ENCODE measurements at places on chromosomes 2 and 18.

DNA sequence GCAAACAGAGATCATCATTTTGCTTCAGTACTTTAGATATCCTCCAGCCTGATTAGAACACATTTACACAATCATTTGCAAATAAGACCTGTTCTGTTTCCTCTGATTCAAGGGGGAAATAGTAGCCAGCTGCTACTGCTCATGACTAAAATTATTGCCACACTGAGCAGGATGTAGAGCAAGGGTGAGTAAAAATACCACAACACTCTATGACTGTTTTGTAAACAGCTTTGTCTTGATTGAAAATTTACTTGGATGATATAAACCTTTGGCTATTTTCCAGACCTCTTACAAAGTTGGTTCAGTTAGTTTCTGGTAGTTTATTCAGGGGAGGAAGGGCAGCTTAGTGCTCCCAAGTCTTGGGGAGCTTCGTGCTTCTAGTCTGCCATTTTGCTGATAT lies 286.4 kb upstream of the CNTNAP5 start:
- no peaks in the 10 kb centered on the region for H3K27me3 ChIP-seq
- DNase-seq = no peak
- no peaks in the 10 kb centered on the region for H3K36me3 ChIP-seq
- H3K4me3 ChIP-seq = no peak overlapping the region

GRCh38 chr18:58908006-58908405 lies 43.3 kb downstream of the ZNF532 start:
- no peaks in the 10 kb centered on the region for H3K36me3 ChIP-seq
- H3K4me3 ChIP-seq = no peak overlapping the region
- H3K27me3 ChIP-seq = no peaks in the 10 kb centered on the region

GRCh38 chr2:204386668-204387067 lies 158.6 kb upstream of the PARD3B start:
- no peak overlapping the region for H3K27ac ChIP-seq
- no peaks in the 10 kb centered on the region for H3K4me1 ChIP-seq
- no peaks in the 10 kb centered on the region for H3K27me3 ChIP-seq
- H3K4me3 ChIP-seq = no peak overlapping the region
- DNase-seq = no peak

DNA sequence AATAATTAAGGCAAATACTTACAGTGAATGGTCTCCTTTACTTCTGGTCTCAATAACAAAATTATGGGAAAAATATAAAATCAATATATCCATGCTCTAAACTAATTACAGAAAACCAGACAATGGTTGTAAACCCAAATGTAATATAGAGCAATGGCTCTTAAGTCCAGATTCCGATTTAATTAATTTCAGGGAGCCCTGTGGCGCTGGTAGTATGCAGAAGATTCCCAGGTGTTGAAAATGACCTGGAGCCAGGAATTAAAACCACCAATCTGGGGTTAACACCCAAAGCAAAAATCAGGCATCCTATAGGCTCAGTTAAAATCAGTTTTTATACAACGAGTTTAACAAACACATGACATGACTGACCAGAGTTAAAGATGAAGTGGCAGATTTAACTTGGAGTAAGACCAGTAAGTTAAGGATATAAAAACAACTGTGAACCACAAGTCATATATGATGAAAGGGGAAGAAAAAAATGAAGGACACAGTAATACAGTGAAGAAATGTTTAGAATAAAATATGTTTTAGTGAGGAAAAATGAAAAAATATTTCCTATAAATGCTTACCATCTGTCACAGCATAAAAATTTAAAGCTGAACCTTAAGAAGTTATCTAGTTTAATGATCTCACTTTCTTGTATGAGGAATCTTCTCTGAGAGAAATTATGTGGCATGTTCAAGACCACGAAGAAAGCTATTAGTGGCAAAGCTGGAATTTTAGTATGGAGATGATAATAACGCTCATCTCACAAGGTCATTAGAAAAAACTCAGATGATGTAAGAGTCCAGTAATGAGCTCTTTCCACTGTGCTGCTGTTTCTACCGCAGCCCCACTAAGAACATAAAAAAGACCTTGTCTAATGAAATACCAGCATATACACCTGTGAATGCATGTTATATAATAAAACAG lies 45.8 kb upstream of the FLACC1 start:
- H3K4me3 ChIP-seq = no peak overlapping the region
- peaks cover 28% of the 10 kb centered on the region for H3K36me3 ChIP-seq
- H3K4me1 ChIP-seq = peaks cover 21% of the 10 kb centered on the region
- H3K27me3 ChIP-seq = no peaks in the 10 kb centered on the region
- DNase-seq = no peak

GRCh38 chr2:232447638-232448303 lies 8.2 kb upstream of the ALPI start:
- H3K36me3 ChIP-seq = no peaks in the 10 kb centered on the region
- H3K4me1 ChIP-seq = peaks cover 3% of the 10 kb centered on the region
- peaks cover 7% of the 10 kb centered on the region for H3K27me3 ChIP-seq
- peak overlapping the region; percentile 24 for H3K27ac ChIP-seq

GRCh38 chr2:73293534-73294171 lies at the start of gene EGR4:
TSS of gene EGR4 (minus strand) at chr2:73293548. CDS start at chr2:73293317, 231 bp downstream.
- peak; percentile 93 for DNase-seq
- no peak within 1 kb of the TSS for H3K27ac ChIP-seq
- H3K27me3 ChIP-seq = peaks cover 100% of the 10 kb centered on the region
- peaks cover 20% of the 10 kb centered on the region for H3K4me1 ChIP-seq
- no peaks in the 10 kb centered on the region for H3K36me3 ChIP-seq
- H3K4me3 ChIP-seq = peak within 1 kb of the TSS; percentile 54

GRCh38 chr2:119544075-119544938 lies at the start of gene CFAP221:
TSS of gene CFAP221 (plus strand) at chr2:119544449. CDS start at chr2:119546132, 1,683 bp downstream.
- H3K27ac ChIP-seq = no peak within 1 kb of the TSS
- no peaks in the 10 kb centered on the region for H3K36me3 ChIP-seq
- peaks cover 35% of the 10 kb centered on the region for H3K27me3 ChIP-seq

DNA sequence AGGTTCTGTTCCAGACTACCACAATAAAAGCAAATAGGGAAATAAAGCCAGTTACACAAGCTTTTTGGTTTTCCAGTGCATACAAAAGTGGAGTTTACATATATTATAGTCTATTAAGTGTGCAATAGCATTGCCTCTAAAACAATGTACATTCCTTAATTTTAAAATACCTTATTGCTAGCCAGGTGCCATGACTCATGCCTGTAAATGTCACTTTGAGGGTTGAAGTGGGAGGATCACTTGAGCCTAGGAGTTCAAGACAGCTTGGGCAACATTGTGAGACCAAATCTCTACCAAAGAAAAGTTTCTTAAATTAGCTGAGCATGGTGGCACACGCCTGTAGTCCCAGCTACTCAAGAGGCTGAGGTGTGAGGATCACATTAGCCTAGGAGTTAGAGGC lies 52.9 kb upstream of the IMP4 start:
- no peak overlapping the region for H3K27ac ChIP-seq
- H3K4me3 ChIP-seq = no peak overlapping the region
- H3K27me3 ChIP-seq = no peaks in the 10 kb centered on the region
- no peaks in the 10 kb centered on the region for H3K36me3 ChIP-seq
- no peaks in the 10 kb centered on the region for H3K4me1 ChIP-seq

GRCh38 chr2:111537078-111537655 lies 346.8 kb downstream of the ANAPC1 start:
- H3K27me3 ChIP-seq = no peaks in the 10 kb centered on the region
- no peaks in the 10 kb centered on the region for H3K4me1 ChIP-seq
- H3K27ac ChIP-seq = no peak overlapping the region
- no peak for DNase-seq

GRCh38 chr18:56575819-56576663 lies 62.4 kb downstream of the TXNL1 start:
- DNase-seq = no peak
- H3K27ac ChIP-seq = no peak overlapping the region
- H3K4me1 ChIP-seq = peaks cover 24% of the 10 kb centered on the region
- no peak overlapping the region for H3K4me3 ChIP-seq

DNA sequence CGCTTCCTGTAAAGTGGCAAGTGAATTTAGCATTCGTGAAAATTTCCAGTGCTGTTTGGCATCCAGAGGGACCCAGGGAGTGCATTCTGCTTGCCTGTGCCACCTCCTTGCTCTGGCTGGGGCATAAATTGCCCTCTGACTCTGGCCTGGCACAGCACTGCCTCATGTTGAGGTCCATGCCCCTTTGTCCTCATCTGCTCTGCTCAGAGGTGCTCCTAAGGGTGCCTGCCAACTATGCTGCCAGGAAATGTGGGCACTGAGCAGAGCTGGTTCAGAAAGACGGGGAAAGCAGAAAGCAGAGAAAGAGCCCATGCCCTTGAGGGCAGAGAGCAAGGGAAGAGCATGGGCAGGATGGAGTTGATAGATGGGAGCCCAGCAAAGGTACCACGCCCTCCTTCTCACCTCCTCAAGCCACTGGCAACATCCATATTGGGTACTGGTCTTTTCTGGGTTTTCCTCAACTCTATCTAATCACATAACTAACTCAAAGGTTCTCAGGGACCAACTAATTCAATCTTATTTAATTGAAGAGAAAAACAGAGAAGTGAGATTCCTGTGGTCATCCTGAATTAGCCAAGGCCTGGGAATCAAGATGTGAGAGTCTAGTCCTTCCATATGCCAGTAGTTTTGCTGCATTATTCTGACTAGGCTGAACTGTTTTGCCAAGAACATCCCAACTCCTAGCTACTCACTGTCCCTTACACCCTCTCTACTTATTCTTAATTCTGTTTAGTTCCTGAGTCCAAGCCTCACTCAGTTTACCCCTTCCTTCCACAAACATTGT lies 441.5 kb upstream of the TNP1 start:
- H3K4me3 ChIP-seq = no peak overlapping the region
- H3K27me3 ChIP-seq = peaks cover 4% of the 10 kb centered on the region
- H3K4me1 ChIP-seq = no peaks in the 10 kb centered on the region
- no peak for DNase-seq
- H3K36me3 ChIP-seq = peaks cover 4% of the 10 kb centered on the region

DNA sequence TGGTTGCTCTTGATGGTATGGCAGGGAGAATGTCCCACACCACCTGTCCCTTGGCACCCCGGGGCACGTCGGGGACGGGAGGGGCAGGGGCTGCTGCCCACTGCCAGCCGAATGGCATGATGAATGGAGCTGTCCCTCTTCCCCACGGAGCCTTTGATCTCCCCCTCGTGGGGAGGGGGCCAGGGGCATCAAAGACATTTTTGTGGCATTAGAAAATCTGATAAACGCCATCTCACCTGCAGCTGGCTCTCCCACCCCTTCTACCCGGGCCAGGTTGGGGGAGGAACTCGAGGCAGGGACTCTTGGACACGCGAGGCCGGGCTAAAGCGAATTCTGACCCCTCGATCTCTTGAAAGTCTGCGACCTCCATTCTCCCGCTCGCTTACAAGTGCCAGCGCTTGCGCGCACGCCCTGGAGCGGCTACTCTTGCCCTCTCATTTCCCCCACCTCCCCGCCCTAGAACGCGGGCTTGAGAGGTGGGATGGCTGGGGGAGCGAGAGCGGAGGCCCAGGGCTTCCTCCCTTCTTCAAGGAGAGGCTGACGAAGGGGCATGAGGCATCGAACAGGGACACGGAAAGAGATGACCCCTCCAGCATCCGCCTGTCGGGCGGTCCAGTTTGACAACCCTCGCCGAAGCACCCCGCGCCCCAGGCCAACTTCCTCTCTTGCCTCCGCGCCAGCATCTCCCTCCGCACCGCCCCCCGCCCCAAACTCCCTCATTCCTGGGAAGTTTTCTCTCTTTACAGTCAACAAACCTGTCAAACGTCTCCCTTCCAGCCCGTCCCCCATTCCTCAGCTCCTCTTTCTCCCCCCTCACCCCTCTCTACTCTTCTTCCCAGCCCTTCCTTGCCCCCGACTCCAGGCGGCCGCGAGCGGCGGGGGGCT lies 692 bp upstream of the WNT6 start:
- H3K27ac ChIP-seq = no peak overlapping the region
- peaks cover 92% of the 10 kb centered on the region for H3K27me3 ChIP-seq
- H3K4me3 ChIP-seq = peak overlapping the region; percentile 46
- no peaks in the 10 kb centered on the region for H3K36me3 ChIP-seq
- H3K4me1 ChIP-seq = peaks cover 18% of the 10 kb centered on the region
